Lung (tissue), 17 donors: ENCODE measurements at places on chromosomes 4 and X. TPM values are rescaled to one million over a fixed set of nuclear protein-coding genes. Genes with fewer than 3 reads are reported as not detected.

SSX3 gene
- polyA plus RNA-seq, result not detected

TMEM185A gene
- polyA plus RNA-seq, result 11.3 TPM

TKTL1 gene
- polyA plus RNA-seq, result 0.54 TPM

FMR1NB gene
- not detected for polyA plus RNA-seq

NMU gene
- 1.8 TPM for polyA plus RNA-seq

FGF2 gene
- polyA plus RNA-seq, result 2.9 TPM

GRCh38 chr4:64068096-64068495, 341.2 kb downstream of the TECRL start:
- no peak for DNase-seq

GRCh38 chr4:168864821-168865541, 145.1 kb downstream of the CBR4 start:
- DNase-seq, result peak; percentile 53

DNA sequence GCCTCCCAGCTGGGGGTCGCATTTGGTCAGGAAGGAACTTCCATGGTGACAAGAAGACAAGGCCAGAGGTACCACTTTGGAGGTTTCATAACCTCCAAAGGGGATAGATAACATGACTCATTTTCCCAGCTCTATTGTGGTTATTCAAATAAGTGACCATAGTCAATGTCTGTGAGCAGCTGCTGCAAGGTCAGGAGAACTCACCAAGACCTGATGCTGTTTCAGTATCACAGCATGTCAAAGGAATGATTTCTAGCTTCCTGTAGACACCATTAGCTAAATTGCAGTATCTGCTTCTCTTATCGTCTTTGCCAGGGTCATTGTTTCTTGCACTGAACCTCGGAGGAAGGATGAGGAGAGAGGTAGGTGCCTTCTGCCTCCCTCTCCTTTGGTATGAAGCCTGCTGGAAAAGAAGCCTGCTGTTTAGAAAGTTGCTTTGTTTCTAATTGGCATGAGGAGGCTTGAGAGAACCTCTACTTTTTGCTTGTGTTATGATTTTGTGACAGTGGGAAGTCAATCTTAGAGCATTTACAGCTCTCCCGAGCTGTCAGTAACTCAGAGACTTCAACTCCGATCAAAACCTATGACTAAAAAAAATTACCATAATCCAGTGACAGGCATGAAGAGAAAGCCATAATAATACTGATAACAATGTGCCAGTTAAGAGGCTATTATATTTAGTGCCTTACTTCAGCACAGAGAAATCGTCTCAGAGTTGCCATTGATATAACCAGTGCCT, 38.0 kb upstream of the GATB start:
- DNase-seq, result no peak

DNA sequence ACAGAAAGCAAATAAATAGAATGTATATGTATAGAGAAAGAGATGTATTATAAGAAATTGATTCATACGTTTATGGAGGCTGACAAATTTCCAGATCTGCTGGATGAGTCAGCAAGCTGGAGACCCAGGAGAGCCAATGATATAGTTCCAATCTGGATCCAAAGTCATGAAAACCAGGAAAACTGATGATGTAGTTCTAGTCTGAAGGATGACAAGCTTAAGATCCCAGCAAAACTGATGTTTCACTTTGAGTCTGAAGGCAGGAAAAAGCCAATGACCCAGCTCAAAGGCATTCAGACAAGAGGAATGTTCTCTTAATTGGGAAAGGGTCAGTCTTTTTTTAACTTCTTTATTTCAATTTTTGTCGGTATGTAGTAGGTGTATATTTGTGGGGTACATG, 102.6 kb downstream of the LHFPL1 start:
- no peak for DNase-seq

GRCh38 chr4:140258476-140258875, 104.5 kb upstream of the MAML3 start:
- no peak for DNase-seq

DNA sequence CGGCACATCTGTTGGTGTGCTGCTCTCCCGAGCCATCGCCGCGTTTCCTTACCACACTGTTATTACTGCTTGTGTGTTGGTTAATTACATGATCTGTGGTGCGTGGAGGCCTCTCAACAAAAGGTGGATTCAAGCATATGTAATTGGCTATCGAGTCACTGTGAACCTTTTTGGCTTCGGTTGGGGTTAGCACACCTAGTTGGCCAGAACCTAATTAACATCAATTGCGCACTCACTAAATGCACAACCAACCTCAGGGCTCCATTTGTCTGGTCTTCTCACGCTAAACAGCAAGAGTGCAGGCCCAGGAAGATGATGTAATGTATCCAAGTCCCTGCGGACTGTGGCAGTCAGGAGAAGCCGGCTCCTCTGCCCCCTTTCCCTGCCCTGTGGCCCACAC, 17.4 kb downstream of the ENPP6 start:
- no peak for DNase-seq

- DNase-seq, result no peak
These were observed 25.3 kb downstream of the FBXW7 start for GRCh38 chr4:152510349-152511147.

- no peak for DNase-seq
These were observed 7.5 kb upstream of the GABRA2 start for GRCh38 chr4:46397394-46397793.

DNA sequence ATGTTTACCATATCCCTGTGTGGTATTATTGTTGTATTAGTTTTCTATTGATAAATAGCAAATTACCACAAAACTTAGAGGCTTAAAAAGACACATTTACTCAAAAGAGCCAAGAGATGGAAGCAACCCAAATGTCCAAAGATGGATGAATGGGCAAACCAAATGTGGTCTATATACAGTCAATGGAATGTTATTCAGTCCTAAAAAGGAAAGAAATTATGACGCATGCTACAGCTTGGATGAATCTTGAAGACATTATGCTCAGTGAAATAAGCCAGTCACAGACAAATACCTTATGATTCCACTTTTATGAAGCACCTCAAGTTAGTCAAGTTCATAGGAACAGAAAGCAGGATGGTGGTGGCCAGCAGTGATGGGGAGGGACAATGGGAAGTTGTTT, 144.7 kb downstream of the QDPR start:
- no peak for DNase-seq

- DNase-seq, result no peak
These were observed 77.9 kb downstream of the CEP135 start for GRCh38 chr4:56026596-56026995.
